ENCODE measurements at places on chromosomes 2 and 18.

- DNase-seq = no peak
Observed at GRCh38 chr2:181124497-181124896, 144.1 kb downstream of the UBE2E3 start.

DNA sequence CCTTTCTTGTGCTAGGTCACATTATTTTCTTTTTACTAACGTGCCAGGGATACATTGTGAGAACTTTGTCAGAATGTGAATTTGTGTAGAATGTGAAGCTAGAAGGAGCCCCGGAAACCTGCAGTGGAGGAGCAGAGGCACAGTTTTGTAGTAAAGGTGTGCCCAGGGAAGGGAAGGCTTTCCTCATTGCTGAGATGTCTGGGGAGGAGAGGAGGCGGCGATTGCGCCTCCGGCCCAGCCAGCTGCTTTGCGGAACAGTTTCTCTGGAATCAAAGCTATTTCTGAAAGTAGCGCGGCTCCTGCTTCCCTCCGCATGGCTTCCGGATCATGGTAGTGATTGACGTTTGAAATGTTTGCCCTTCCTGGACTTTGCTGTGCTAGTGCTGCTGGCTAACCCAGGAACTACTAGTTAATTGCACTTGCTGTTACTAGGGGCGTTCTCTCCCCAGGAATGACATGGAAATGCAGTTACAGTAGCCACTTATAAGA lies 83.1 kb upstream of the RBM44 start:
- DNase-seq = peak; percentile 95

DNA sequence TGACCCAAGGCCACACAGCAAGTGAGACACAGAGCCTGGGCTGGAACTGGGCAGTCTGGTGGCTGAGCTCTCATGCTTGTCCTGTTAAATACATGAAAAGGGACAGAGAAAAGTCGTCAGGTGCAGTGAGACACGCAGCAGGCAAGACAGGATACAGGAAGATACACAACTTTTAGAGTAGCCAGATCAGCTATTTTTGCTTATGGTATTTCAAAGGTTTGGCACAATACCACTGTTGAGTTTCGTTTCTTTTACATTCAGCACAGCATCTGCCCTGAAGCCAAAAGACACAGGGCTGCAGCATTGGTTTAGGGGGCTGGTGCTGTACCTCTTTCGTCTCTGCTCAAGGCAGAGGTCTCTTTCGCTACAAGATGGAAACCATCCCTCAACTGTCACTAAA lies 14.0 kb downstream of the FHL2 start:
- DNase-seq = no peak

DNA sequence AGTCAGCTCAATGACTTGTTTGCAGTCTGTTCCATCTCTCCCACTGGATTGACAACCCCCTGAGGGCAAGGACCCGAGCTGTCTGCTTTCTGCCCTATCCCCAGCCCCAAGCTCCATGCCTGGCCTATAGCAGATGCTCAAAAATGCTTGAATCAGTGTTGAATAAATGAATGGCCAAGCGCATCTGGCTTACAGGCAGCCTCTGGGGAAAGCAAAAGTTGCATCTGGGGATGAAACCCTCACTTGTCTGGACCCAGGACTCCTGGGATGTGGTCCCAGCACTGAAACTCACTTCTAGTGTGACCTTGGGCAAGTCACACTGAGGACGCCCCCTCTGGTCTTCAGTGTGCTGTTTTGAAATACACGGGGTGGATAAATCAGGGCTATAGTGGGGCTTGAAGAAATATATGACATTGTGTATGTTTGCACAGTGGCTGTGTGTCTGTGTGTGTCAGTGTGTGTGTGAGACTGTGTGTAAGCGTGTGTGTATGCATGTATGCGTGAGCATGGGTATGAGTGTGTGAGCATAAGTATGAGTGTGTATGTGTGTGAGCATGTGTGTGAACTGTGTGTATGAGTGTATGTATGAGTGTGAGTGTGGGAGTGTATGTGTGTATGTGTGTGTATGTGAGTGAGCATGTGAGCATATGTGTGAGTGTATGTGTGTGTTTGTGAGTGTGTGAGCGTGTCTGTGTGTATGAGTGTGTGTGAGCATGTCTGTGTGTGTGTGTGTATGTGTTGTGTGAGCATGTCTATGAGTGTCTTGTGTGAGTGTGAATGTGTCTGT lies 27.8 kb upstream of the TNS1 start:
- no peak for DNase-seq

DNA sequence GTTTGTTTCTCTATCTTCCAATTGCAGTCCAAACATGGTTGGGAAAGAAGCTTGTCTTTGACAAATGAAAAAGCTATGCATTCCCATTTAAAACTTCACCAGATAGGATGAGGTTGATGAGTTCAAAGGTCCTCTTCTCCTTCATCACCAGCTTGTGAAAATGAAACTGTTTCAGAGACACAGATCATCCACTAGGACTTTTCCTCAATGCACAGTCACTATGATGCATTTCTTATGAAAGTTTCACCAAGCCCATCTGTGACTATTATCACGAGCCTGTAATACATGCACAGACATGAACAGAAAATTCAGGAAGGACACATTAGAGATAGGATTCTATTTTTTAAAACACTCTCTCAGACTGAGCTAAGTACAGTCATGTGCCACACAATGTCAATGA lies 644.4 kb downstream of the PLCL1 start:
- peak; percentile 4 for DNase-seq

DNA sequence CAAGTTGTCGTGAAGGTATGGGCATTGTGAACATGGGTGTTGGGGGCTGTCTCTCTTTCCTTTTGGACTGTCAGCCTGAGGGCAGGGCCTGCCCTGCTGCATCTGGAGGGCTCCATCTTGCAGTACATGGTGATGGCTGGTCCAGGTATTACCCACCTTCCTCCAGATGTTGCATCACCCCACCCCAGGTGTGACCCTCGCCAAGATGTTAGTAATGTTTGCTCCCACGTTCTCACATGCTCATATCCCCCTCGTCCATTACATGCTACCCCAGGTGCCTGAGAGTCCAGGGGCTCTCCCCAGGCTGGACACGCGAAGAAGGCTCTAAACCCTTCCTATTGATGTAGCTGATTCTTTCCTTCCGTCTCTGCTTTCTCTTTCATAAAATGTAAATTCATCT lies 13.9 kb downstream of the ZAP70 start:
- DNase-seq = no peak

DNA sequence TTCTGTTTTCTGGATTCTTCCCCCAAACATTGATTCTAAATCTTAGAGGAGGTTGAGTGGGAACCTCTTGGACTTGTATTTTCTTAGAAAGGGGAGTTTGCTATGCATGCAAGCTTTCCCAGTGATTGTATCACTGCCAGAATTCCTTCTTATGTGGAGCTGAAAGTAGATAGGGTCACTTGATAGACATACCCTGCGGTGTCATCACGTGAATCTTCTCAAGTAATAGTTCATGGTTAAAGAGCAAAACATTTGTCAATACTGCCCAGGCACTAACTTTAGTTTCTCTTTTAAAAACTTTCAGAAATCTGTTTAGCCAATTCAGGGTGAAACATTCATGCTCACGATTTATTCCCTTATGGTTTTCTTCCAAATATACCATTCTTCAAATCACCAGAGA lies 6.4 kb downstream of the PMAIP1 start:
- no peak for DNase-seq

DNA sequence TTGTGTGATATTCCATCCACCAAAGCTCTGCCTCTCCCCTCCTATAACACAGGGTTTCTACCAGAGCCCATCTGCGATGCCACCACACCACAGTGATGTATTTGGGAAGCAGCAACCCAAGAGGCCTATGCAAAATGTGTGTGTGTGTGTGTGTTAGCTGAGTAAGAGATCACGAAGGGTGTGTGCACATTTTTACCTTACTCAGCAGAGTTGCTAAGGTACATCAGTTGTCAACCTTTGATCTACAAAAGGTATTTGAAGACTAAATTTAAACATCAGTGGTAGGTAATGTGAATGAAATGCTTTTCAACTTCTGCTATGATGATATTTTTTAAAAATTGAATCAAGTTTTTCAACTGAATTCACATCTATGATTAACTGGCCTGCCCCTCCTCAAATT lies 227.6 kb downstream of the FBXO15 start:
- DNase-seq = no peak

DNA sequence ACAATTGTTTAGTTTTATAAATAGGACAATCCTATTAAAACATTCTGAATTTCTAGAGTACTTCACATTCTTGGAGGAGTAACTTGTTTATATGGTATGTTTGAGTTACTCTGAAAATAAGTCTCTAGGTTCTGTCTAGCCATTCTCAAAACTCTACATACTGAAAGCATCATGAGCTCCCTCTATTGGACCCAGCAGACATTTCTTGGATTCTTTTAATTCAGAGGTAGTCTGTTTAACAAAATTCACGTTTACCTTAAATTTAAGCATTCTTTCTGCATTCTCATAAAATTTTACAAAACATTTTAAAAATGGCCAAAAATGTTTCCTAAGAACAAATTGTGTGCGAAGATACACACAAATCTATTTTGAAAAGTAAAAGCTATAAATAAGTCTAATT lies 15.3 kb downstream of the SP9 start:
- no peak for DNase-seq

DNA sequence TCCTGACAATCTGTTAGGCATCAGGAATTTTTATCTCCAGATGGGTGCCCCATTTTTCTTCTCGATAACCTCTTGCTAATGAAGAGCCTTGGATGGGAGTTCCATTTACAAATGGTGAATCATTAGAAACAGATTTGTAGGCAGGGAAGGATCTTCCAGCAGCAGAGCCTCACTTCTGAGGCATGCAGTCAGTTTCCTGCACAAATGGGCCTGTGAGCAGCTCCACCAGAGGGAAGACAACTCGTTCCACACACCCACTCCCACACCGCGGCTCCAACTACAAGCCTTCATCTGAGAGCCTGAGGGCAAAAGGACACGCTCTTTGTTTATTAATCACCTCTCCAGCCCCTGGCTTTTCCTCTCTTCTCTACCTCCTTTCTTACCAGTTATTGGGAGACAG lies 108.5 kb downstream of the CTAGE1 start:
- no peak for DNase-seq

DNA sequence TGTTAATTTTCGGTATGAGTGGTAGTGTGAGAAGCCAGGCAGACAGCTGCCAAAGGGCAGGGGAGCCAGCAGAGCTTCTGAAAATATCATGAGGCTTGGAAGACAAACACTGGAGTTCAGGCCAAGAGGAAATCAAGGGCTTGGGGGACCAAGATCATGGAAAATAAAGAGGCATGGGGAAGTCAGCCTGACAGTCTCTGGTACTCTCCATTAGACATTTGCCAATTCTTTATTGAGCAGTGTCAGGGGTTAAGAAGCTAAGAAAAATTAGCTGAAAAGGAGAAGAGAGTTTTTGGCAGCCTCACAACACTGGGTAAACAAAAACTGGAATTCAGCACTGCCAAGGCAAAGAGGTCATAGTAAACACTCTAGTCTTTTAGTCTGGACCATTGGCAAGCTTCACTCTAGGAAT lies 612.7 kb downstream of the EPHA4 start:
- DNase-seq = no peak

DNA sequence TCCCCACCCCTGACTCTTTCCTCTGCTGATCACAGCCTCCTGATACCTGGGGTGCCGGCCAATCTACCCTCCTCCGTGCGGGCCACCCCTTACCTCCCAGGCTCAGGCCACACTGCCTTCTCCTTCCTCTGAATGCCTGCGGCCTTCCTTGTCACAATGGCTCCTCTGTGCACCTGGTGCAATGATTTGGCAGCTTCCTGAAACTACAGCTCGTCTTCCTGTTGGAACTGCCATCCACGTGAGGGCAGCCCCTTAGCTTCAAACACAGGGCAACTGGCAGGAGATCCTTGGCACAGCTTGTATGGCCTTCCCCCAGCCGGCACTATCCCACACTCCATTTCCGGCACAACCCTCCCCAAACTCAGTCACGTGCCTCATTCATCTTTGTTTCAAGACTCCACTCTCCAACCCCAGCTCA lies 69.0 kb downstream of the STPG4 start:
- no peak for DNase-seq

DNA sequence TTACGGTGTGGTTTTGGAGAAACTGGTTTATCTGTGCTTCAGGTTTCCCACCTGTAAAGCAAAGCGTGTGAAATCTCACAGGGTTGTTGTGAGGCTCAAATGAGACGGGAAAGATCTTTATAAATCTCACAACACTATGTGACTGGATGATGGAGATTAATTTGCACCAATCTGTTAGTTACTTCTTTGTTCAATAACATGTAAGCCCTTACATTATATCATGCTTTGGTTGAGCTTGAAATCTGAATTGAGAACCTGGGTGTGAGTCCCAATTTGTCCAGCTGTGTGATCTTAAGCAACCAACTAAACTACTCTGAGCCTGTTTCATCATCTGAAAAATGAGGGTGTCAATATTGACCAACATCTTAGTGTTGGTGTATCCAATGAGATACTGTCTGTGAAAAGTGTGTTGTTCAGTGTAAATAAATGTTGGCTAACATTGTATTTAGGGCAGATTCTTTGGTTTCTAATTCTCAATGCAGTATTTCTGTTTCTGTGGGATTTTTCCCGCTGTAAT lies 741 bp upstream of the GCKR start:
- no peak for DNase-seq

GRCh38 chr18:6174983-6175745 lies 239.5 kb downstream of the L3MBTL4 start:
- no peak for DNase-seq

- DNase-seq = no peak
Observed at GRCh38 chr2:111669928-111670695, 213.9 kb downstream of the ANAPC1 start.

DNA sequence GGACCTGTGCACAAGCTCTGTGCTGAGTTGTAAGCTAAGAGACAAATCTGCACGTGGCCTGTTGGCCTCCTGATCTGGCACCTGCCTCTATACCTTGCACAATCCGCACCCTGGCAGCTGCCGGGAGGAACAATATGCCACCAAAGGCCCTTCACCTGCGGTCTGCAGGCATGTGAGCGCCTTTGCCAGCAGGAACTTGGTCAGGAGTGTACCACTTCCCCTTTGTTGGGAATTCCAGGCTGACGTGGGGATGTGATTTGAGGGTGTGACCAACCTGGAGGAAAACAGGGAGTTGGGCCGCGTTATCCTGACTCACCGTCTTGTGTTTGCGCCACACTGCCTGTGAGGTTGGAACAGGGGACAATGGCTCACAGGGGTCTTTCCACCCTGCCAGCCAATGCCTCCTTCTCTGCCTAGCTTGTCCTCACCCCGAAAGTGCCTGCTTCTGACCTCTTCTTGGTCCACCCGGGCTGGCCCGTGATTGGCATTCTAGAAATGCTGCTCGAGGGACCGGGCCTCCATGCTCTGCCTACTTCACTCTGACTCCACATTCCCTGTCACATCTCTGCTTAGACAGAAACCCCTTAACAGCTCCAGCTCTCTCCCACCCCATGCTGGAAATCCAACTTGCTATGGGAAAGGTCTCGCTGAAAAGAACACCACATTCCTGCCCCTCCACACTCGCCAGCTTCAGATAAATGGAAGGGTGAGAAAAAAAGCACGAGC lies 67.1 kb upstream of the MAP4K4 start:
- DNase-seq = no peak

- DNase-seq = peak; percentile 42
Observed at GRCh38 chr2:160918906-160919503, 241.2 kb upstream of the TANK start.

DNA sequence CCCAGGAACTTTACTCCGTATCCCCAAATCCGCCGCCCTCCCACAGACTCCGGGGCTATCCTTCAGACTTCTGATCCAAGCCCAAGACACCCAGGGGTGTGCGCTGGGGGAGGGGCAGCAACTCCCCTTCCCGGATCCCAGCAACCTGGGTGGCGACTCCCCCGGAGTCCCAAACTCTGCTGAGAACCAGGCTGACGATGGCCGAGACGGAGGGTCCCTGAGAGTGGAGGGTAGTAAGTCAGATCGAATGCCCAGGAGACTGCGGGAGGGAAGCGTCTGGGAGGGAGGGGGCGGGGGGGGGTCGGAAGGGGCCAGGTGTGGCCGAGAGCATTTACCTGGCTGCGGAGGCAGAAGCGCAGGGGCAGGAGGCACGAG lies 7.0 kb upstream of the TNS1 start:
- peak; percentile 25 for DNase-seq

Data from HuH-7 (cell line).